ENCODE measurements at places on chromosomes 6 and 20.

- no peak for DNase-seq
Observed at GRCh38 chr6:81169166-81169565, 583.3 kb downstream of the TENT5A start.

DNA sequence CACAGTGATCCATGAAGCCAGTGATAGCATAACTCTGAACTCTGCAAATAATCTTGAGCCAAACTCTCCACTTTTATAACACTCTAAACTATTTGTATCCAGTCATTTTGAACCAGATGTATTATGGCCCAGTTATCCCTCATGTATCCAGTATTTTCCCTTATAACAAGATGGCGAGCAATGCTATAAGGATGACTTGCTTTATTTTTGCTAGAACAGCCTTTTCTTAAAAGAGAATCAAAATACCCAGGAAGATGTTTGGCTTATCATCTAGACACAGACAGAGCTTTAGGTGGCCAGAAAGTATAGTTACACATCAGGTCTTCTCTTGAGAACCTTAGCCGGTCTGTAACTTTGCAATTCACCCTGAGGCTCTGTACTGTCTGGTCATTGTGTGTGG lies 81.0 kb downstream of the DOK5 start:
- DNase-seq, result no peak

- DNase-seq, result no peak
Observed at GRCh38 chr6:131643855-131644460, 6.9 kb downstream of the ENPP3 start.

- DNase-seq, result no peak
Observed at GRCh38 chr6:14431385-14432330, 314.1 kb downstream of the CD83 start.

DNA sequence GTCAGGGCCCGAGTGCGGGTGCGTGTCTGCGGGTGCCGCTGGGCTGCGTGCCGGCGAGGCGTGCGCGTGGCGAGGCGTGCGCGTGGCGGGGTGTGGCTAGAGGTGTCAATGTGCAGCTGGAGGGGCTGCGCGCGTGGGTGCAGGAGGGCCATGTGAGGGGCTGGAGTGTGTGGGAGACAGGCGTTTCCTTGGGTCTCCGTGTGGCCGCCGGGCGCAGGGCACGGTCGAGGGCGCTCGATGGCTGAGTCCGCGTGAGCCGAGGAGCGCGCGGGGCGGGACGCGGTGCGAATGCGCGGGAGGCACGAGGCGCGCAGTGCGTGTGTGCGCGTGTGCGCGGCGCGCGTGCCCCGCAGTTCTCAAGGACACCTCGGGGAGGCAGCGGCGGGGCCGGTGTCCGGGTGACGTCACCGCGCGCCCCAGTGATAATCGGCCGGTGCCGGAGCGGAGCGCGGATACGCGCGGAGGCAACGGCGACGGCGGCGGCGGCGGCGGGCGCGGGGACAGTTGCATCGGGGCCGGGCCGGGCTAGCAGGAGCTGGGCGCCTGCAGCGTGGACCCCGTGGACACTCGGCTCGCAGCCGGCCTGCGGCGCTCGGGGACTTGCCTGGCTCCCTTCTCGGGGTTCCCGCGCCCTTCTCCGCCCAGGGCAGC lies 38.7 kb downstream of the YTHDF1 start:
- DNase-seq, result no peak

GRCh38 chr20:38997622-38998021 lies 35.5 kb downstream of the DHX35 start:
- no peak for DNase-seq

DNA sequence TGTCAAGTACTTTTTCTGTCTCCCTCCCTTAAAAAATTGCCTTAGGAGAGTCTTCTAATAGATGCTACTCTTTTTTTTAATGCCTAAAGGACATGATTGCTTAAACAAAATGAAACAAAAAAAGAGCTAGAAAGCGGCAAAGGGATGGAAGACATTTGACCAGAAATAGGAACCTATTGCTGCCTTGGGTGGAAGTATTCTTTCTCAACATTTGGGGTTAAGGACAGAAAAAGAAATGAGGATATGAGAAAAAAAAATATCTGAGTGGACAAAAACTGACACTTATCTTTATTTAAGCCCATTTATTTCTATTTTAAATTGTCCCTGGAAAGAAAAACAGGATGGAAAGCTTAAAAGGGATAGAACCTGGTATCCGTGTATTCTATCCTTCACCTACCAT lies 664.9 kb upstream of the CITED2 start:
- DNase-seq, result no peak

GRCh38 chr6:145948328-145948727 lies 15.8 kb downstream of the SHPRH start:
- no peak for DNase-seq

GRCh38 chr20:35311409-35311808 lies 19.2 kb upstream of the FAM83C start:
- no peak for DNase-seq

- DNase-seq, result no peak
Observed at GRCh38 chr20:52076164-52076563, 115.4 kb downstream of the ZFP64 start.
